ENCODE measurements at places on chromosomes 12 and 14. TPM values are rescaled to one million over a fixed set of nuclear protein-coding genes. Genes with fewer than 3 reads are reported as not detected.
A peak's percentile ranks its signal among the peaks of the same experiment; 100 is the strongest.

- no peak for DNase-seq
Measured at GRCh38 chr12:116996093-116996492, 85.3 kb downstream of the FBXW8 start.

DNA sequence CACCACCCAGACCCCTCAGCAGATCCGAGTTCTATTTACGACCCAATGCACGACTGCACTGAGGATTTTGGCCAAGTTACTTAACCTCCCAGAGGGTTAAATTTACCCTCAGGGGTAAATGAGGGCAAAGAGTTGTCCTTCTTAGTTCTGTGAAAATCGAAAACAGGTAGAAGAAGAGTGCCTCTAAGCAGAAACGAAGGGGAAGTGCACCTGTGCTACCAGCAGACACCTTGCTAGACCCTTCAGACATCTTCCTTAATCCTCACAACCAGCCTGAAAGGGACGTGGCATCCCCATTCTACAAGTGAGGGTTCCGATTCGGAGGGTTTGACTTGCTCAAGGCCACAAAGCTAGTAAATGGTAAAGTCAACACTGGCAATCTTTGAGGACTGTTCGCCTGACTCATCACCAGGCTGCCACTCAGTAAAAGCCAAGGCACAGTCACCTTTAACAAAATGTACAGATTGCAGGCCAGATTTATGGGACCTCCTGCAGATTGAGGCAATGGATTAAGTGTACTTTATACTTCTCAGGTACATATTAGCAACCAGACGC, 1.6 kb downstream of the GSG1 start:
- DNase-seq: no peak

DNA sequence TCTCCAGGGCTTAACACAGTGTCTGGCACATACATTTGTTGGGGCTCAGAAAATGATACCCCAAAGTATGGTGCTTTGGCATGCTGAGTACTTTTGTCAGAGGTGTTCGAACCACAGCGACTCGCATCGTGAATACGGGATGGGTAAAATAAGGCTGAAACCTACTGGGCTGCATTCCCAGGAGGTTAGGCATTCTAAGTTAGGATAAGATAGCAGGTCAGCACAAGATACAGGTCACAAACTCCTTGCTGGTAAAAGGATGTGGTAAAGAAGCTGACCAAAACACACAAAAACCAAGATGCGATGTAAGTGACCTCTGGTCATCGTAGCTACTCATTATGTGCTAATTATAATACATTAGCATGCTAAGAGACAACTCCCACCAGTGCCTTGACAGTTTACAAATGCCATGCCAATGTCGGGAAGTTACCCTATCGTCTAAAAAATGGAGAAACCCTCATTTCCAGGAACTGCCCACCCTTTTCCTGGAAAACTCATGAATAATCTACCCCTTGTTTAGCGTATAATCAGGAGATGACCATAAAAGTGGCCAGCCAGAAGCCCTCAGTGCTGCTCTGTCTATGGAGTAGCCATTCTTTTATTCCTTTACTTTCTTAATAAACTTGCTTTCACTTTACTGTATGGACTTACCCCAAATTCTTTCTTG, 3.3 kb upstream of the AEBP2 start:
- DNase-seq: no peak

- DNase-seq: no peak
Measured at GRCh38 chr12:104567832-104568486, 111.2 kb downstream of the CHST11 start.

GRCh38 chr12:27747111-27747820, 32.8 kb upstream of the KLHL42 start:
- DNase-seq: no peak

DNA sequence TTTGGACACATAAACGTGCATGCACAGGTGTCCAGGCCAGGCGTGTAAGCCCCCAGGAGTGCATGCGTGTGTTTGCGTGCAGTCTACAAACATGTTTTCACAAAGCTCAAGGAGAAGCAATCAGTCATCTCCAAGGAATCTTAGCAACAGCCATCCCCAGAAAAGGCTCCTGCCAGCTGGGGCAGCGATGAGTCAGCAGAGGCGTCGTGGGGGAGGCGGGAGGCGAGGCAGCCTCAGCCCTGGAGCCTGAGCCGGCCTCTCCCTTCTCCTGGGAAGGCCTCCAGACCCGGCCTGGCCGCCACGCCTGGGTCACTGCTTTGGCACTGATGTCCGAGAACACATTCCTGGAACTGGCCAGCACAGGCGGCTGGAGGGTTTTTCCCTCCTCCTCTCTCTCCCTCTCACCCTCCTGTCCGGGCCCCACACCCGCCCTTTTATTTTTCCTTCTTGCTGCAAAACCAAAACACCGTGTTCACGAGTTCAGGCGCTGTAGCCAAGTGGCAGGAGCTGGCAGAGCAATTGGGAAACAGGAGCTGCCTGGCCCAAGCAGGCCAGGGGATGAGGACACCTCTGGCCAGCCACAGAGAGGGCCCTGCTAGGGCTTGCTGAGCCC, 92.7 kb downstream of the LRRC74A start:
- peak; percentile 45 for DNase-seq

DNA sequence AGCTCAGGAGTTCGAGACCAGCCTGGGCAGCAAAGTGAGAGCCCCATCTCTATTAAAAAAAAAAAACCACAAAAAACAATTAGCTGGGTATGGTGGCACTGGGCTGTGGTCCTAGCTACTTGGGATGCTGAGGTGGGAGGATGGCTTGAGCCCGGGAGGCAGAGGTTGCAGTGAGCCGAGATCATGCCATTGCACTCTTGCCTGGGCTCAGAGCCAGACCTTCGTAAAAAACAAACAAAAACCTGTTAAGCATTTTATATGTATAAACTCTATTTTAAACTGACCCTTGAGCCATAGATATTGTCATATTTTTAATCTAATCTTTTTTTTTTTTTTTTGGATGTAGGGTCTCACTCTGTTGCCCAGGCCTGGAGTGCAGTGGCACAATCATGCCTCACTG, 35.7 kb downstream of the DNM1L start:
- no peak for DNase-seq

DNA sequence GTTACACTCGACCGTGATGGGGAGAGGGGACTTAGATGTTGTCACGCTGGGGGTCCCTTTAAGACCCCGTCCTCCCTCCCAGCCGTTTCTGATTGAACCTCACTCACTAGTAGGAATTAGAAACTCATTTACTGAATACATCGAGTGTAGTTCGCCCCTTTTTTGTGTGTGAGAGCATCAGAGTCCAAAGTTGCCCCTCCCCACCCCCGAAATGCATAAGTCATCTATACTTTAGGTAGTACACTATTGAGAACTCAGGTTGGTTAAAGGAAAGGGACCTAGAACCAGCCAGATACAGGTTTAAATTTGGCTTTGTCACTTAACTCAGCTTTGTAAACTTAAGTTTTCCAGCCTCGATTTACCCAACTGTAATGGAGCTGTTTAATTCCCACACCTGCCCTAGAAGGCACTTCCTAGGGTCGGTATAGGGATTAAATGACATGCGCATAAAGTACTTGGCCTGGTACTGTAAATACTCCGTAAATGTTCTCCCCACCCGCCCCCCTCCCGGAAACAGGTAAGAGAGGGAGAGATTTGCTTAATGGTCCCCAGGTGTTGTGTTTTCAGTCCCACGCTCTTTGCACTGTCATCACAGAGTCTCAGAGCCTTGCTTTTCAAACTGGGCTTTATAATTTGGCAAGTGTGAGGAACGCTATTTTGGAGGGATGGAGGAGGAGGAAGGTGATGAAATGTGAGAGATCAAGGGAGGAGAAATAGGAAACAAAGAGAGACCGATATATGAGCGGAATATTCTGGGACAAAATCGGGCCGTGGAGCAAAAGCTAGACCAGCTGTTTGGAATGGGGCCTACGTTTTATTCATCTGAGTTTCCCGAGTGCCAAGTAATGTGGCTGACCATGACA, 897 bp downstream of the SUDS3 start:
- DNase-seq: no peak

- DNase-seq: no peak
Measured at GRCh38 chr12:80813820-80814219, 97.1 kb downstream of the MYF5 start.

DNA sequence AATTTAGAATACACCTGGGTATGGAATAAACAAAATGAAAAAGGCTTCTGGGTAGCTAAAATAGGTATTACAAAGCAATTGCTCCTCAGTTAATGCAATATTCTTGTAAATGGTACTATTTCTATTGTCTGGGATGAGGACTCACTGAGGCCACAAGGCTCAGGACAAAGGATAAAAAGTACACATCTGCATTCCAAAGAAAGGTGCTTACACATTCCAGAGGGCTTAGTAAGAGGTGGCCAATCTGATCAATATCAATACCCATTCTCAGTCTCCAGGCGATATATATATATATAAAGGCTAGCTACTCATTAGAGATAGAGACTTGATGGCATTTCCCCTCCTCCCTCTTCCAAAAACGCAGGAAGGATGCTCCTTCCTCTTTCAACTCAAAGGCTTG, 43.8 kb downstream of the ATXN7L3B start:
- DNase-seq: no peak

- DNase-seq: no peak
Measured at GRCh38 chr12:113899042-113899560, 67.0 kb downstream of the RBM19 start.

- peak; percentile 28 for DNase-seq
Measured at GRCh38 chr14:93430315-93431035, at the start of gene UNC79. Gene UNC79 (plus strand): TSS chr14:93430939. CDS start chr14:93431030, 91 bp downstream.

- DNase-seq: no peak
Measured at GRCh38 chr12:70317781-70318180, 48.3 kb upstream of the KCNMB4 start.

GRCh38 chr12:106072751-106073150, 66.0 kb downstream of the NUAK1 start:
- no peak for DNase-seq

DNA sequence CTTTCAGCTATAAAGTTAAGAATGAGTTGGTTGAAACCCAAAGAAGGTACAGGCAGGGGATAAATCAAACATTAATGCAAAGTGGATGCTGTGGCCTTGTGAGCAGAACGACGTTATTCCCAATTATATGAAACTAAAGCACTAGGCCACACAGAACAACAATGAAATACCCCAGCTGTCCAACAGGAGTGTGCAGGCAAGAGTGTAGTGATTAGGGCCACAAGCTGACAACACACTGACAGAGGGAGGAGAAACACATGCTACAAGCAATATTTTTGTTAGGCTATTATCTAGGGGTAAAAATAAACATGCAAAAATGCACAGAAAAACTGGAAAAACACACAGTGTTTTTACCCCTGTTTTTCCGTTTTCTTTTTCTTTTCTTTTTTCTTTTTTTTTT, 15.0 kb downstream of the MAP3K9 start:
- DNase-seq: no peak

DNA sequence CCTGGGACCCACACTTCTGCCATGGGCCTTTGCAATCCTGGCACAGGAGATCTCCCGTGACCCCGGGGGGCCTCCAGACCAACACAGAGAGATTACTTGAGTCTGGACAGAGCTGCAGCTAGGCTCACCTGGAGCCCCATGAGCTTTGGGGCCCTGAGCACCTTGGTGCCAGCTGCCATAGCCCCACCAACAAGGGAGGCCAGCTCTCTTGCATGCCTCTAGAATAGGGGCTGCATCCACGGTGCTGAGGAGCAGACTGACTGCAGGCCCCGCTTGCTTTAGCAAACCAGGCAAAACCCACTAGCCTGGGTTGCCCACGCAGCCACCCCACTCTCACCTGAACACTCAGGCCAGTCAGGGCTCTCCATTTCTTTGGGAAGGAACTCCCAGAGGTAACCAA, 3.7 kb upstream of the OR4N2 start:
- no peak for DNase-seq

DNA sequence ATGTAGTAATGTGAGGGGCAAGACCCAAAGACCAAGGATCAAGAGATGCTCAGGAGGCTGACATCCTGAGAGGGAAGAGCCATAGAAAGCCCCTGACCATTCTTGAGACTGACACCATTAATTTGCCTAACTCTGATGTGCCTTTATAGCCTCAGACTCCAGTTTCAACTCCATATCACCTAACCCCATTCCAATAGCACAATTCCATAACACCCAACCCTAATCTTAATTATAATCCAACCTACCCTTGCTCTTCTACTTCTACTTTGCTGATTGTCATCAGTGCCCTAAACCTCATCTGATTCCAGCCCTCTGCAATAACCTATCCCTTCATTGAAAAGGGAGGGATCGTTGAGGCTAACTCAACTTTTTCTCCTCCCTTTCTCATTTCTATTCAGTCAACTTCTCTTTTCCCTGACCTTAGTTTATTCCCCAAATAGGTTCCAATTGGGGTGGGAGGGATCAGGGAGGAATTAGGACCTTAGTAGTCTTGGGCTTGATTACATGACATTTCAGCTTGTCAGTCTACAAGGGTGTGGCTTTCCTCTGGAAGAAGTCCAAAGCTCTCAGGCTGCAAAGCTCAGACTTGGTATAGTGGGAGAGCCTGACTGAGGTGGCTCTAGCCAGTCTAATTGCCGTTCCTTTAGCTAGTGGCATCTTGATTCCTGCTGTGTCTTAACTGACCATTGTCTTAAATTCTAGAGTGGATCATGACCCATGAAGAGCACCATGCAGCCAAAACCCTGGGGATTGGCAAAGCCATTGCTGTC, 3.1 kb downstream of the PFKM start:
- no peak for DNase-seq

GRCh38 chr12:104056419-104056972, 6.5 kb upstream of the GLT8D2 start:
- no peak for DNase-seq

- DNase-seq: peak; percentile 69
Measured at GRCh38 chr12:56029666-56030293, 8.9 kb downstream of the IKZF4 start.

GRCh38 chr12:52054833-52055730, 3.8 kb downstream of the NR4A1 start:
- no peak for DNase-seq

DNA sequence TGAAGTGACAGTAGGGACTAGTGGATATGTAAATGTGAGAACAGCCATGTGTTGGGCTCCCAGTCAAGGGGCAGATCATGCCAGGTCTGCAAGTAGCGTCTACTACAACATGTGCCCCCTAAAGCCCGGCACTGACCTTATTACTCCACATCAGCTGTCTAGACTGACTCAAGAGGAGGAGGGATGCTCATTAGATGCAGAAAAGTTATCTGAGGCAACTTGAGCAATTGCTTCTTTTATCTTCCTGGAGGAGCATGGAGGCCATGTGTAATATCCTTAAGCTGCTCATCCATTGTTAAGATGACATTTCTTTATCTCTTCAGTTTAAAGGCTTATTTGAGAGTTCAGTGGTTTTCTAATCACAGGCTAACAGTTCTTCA, 404.7 kb upstream of the FLRT2 start:
- DNase-seq: no peak

- DNase-seq: no peak
Measured at GRCh38 chr14:82431031-82431430, 897.4 kb upstream of the SEL1L start.

- no peak for DNase-seq
Measured at GRCh38 chr12:51275088-51275487, 4.9 kb upstream of the SMAGP start.

GRCh38 chr14:61477712-61478462, 156.5 kb downstream of the PRKCH start:
- DNase-seq: no peak

GRCh38 chr12:132302466-132303358, 26.7 kb downstream of the GALNT9 start:
- DNase-seq: no peak

Gene TAS2R42
- total RNA-seq: not detected

Gene NINJ2
- 2.3 TPM for total RNA-seq

Gene HOXC10
- 1.9 TPM for total RNA-seq

Gene DCAF4
- total RNA-seq: 7.7 TPM

Gene TAS2R14
- total RNA-seq: 2.0 TPM

Gene FGD4
- 17.2 TPM for total RNA-seq

Gene EEF1AKMT3
- 8.6 TPM for total RNA-seq

Gene DLGAP5
- total RNA-seq: 12.8 TPM

Gene KRT6C
- not detected for total RNA-seq

Gene WIF1
- not detected for total RNA-seq

Gene CLEC4D
- 0.31 TPM for total RNA-seq

Gene SPTB
- total RNA-seq: 0.08 TPM

Gene IQSEC3
- 13.2 TPM for total RNA-seq

Gene RPGRIP1
- 1.5 TPM for total RNA-seq
